Endothelial cell (in vitro differentiated cells): ENCODE measurements at places on chromosomes 7 and 10. TPM values are rescaled to one million over a fixed set of nuclear protein-coding genes. Genes with fewer than 3 reads are reported as not detected.

DNA sequence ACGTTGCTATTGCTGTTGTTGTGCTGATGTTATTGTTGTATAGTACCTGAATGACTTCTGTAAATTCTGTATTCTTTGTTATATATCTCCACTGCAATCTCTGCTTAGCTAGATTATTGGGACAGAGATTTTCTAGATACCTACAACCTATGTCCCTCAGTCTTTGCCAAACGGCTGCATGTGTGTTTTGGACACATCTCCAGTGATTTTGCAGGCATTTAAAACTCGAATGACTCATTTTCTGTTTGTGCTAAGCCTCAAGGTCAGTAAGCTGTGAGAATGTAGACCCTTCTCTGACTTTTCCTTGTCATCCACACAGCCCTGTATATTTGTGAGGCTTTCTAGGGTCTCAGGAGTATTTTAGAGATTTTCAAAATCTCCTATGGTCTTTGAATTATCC lies 410.7 kb downstream of the POM121L12 start:
- no peaks in the 10 kb centered on the region for H3K27me3 ChIP-seq
- H3K27ac ChIP-seq = no peak overlapping the region
- H3K36me3 ChIP-seq = no peaks in the 10 kb centered on the region
- no peak for DNase-seq

DNA sequence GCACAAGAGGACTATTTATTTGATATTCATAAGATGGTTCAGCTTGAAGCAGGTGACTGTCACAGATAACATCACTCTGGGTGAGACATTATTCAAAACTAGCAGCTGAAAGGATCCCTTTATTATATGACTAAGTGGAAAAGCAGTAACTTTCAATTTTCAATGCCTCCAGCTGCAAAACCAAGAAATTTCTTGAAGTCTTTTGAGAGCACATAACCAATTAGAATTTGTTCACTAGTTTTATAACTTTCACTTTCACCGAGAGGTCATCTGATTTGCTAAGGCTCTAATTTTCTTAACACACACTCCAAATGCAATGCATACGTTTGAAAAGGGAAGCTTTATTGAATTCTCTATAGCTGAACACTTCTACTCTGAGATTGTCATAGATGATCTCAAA lies 88.6 kb upstream of the KLF14 start:
- no peak overlapping the region for H3K4me3 ChIP-seq
- no peaks in the 10 kb centered on the region for H3K4me1 ChIP-seq
- H3K27me3 ChIP-seq = peaks cover 2% of the 10 kb centered on the region

- H3K27ac ChIP-seq = no peak overlapping the region
- H3K4me1 ChIP-seq = no peaks in the 10 kb centered on the region
- H3K4me3 ChIP-seq = no peak overlapping the region
- no peak for DNase-seq
Observed at GRCh38 chr10:15181576-15182156, 13.2 kb upstream of the NMT2 start.

- H3K4me1 ChIP-seq = peaks cover 4% of the 10 kb centered on the region
- H3K4me3 ChIP-seq = no peak overlapping the region
- H3K27ac ChIP-seq = no peak overlapping the region
- H3K27me3 ChIP-seq = peaks cover 2% of the 10 kb centered on the region
Observed at GRCh38 chr7:131670406-131670805, 114.0 kb upstream of the PODXL start.

DNA sequence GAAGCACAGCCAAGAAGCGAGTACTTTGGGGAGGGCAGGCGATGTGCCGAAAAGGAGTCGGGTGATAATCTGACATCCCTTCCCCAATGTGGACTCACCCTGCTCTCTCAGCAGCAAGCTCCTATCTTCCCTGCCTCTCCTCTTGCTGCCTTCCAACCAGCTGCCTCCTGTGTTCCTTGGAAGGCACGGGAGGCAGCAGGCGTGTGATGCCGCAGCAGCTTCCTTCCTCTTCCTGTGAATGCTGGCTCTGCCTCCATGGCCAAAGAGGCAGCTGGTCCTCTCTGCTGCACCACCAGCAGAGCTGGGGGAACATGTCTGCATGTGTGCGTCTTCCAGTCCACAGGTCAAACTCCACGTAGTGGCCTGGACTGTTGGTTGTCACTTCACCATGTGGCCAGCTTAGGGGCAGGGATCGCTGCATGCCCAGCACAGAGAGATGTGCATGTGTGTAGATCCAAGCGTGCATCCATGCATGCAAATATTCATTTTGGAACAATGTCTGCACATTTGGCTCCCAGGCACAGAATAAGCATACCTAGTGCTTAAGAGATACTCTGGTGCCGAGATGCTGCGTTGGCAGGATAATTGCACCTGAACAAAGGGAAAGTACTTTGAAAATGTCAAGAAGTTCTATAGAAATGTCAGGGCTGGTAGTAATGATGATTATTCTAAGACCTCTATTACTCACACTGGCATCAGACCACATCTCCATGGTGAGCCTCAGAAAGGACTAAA lies 499.8 kb downstream of the PLXNA4 start:
- H3K4me1 ChIP-seq = peaks cover 24% of the 10 kb centered on the region

GRCh38 chr7:27883696-27884095 lies 143.7 kb downstream of the TAX1BP1 start:
- peak overlapping the region; percentile 78 for H3K27ac ChIP-seq
- DNase-seq = no peak
- peaks cover 28% of the 10 kb centered on the region for H3K4me1 ChIP-seq
- no peaks in the 10 kb centered on the region for H3K36me3 ChIP-seq
- H3K27me3 ChIP-seq = no peaks in the 10 kb centered on the region

GRCh38 chr7:110418659-110419280 lies 672.2 kb upstream of the LRRN3 start:
- no peaks in the 10 kb centered on the region for H3K27me3 ChIP-seq
- H3K36me3 ChIP-seq = no peaks in the 10 kb centered on the region
- DNase-seq = no peak
- no peak overlapping the region for H3K27ac ChIP-seq

DNA sequence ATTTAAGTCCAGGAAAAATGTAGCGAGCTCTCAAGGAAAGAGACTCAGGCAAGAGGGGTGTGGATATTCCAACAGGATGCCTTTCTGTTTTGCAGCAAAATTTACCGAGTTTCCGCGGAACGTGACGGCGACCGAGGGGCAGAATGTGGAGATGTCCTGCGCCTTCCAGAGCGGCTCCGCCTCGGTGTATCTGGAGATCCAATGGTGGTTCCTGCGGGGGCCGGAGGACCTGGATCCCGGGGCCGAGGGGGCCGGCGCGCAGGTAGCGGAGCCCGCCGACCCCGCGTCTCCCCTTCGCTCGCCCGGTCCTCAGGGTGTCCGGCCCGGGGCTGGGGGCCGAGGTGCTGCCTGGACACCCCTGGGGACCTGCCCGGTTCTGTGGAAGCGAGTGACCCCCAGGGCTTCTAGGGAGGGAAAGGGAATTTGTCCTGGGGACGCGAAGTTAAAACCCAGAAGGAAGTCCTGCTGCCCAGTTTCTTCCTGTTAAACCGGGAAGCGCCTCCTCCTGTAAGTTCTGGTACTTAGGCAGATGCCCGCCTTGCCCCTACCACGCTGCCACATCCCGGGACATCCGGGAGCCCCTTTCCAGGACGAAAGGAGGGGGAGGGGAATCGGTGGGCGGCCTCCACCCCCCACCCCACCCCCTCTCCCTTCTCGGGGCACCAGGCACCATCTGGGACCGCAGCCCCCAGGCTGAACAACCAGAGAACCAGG lies 2.5 kb downstream of the VSTM2A start:
- H3K27me3 ChIP-seq = no peaks in the 10 kb centered on the region
- DNase-seq = peak; percentile 35
- no peak overlapping the region for H3K27ac ChIP-seq
- H3K36me3 ChIP-seq = no peaks in the 10 kb centered on the region
- H3K4me3 ChIP-seq = peak overlapping the region; percentile 86

DNA sequence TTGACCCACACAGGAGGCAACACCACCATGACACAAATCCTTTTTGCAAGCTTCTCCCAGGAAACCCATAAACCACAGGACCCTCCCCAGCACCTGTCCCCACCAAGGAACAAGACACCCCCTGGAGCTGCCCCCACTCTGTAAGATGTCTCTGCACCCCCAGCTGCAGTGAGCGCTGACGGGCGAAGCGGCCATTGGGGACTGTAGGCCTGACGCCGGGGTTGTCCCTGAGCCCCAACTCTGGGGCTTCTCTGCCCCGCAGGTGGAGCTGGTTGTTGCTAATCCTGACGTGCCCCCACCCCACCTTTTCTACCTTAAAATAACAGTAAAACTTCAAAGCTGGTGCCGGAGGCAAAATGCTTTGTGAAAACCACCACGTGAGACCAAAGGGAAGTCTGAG lies 94.7 kb upstream of the PPP2R2D start:
- H3K4me3 ChIP-seq = no peak overlapping the region
- no peak overlapping the region for H3K27ac ChIP-seq
- no peaks in the 10 kb centered on the region for H3K4me1 ChIP-seq

DNA sequence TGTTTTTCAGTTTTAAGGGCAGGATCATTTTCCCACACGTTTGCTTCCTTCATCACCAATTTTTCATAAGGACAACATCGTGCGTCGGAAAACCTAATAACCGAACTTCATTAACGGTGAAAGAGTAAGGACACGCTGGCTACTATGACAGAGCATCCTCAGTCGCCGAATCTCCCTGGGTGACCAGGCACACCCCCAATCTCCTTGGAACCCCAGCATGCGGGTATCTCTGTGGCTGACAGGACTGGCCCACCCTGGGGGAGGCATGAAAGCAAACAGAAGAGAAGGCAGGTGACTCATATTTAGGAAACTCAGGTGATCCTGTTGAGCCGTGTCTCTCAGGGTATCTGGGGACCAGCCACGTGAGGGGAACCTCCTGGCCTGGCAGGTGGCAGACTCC lies 134.2 kb downstream of the DIP2C start:
- H3K27ac ChIP-seq = no peak overlapping the region
- peaks cover 25% of the 10 kb centered on the region for H3K4me1 ChIP-seq

DNA sequence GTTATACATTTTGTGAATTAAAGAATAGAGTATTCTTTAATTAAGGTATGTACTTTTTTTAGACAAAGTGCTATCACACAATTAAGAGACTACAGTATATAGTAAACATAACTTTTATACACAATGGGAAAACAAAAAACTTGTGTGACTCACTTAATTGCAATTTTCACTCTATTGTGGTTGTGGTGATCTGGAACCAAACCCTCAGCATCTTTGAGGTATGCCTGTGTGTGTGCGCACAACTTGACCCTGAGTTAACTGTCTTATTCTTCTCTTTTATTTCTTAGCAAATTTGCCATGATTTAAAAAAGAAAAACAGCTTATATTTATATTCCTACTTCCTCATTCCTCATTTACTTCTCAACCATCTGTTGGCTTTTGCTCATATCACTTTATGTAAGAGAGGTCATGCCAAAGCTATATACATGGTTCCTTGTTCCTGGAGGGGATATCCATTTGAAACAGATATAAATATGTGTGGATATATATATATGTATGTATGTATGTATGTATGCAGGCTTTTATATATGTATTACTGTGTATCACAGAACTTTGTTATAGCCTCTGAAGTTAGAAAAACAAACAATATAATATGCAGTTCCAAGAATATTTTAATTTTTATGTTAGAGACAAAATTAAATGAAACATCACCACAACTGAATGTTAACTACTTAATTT lies 259.5 kb upstream of the HGF start:
- DNase-seq = no peak
- peaks cover 3% of the 10 kb centered on the region for H3K4me1 ChIP-seq
- no peaks in the 10 kb centered on the region for H3K27me3 ChIP-seq
- no peak overlapping the region for H3K27ac ChIP-seq
- H3K4me3 ChIP-seq = no peak overlapping the region

DNA sequence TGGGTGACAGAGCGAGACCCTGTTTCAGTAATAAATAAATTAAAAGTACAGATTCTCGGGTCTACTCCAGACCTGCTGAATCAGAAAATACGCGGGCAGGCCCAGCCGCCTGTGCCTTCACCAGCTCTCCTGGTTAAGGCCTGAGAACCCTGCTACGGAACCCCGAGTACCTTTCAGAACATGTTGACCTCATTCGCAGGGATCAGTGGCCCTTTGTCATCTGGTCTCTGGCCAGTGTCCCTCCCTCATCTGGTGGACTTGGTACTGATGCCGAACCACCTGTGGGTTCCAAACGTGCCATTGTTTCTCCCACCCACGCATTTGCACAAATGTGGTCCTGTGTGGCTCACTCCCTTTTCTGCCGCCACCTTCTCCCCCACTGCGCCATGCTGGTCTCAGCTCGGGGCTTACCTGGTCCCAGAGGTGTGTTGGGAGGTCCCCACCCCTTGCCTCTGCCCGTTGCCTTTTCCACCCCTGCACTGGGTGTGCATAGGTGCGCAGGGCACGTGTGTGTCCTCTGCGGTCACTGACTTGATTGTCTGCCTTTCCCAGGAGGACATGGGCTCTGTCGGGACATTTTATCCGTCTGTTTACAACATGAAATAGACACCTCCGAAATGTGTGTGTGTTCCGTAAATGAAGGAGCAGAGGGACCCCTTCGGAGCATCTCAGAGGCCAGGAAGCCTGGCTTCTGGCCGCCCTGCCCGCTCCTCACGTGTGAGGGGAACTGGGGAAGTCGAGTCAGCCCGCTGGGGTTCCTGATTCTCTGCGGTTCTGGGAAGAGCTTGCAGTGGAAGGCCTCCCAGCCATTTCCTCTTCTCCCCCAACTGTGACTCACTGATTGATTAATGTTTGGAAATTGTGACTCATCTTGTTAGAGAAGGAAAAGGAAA lies 135.2 kb downstream of the CUX1 start:
- no peaks in the 10 kb centered on the region for H3K36me3 ChIP-seq
- no peak for DNase-seq
- H3K27me3 ChIP-seq = peaks cover 2% of the 10 kb centered on the region

GRCh38 chr10:51000164-51000563 lies 74.1 kb upstream of the PRKG1 start:
- DNase-seq = no peak
- H3K4me1 ChIP-seq = peaks cover 23% of the 10 kb centered on the region
- H3K27ac ChIP-seq = no peak overlapping the region
- H3K27me3 ChIP-seq = no peaks in the 10 kb centered on the region
- no peaks in the 10 kb centered on the region for H3K36me3 ChIP-seq

Gene NPSR1
- not detected for total RNA-seq

Gene MDFIC
- 22.3 TPM for total RNA-seq

Gene NXPH1
- total RNA-seq = not detected

Gene TSPAN33
- 1.8 TPM for total RNA-seq

Gene ZNF804B
- total RNA-seq = not detected

Gene DUSP5
- 46.0 TPM for total RNA-seq
